Peyer's patch (tissue), 4 donors: ENCODE measurements at places on chromosomes 7 and 10. TPM values are rescaled to one million over a fixed set of nuclear protein-coding genes. Genes with fewer than 3 reads are reported as not detected.

The TMEM273 gene
- total RNA-seq = 16.2 TPM

The CYP2C19 gene
- total RNA-seq = 23.1 TPM

The CALHM1 gene
- total RNA-seq = not detected

The SH2D4B gene
- total RNA-seq = not detected

The CPXM2 gene
- 18.2 TPM for total RNA-seq

The HOXA2 gene
- 8.7 TPM for total RNA-seq

The SRRT gene
- 272 TPM for total RNA-seq

The TRPV5 gene
- not detected for total RNA-seq

The VPS37D gene
- total RNA-seq = 5.0 TPM

The ACTR3C gene
- 69.8 TPM for total RNA-seq

The EIF4EBP2 gene
- 89.8 TPM for total RNA-seq

The TAS2R4 gene
- total RNA-seq = not detected

The SLC29A4 gene
- 4.8 TPM for total RNA-seq

The PKD1L1 gene
- total RNA-seq = 0.47 TPM

The SLC16A9 gene
- 2.3 TPM for total RNA-seq

The STEAP1B gene
- not detected for total RNA-seq

The MSMB gene
- total RNA-seq = not detected

The IKZF1 gene
- total RNA-seq = 29.5 TPM

The PRKCQ gene
- total RNA-seq = 11.6 TPM

The CAMK2B gene
- 3.9 TPM for total RNA-seq

The TMEM196 gene
- not detected for total RNA-seq

The ABCB1 gene
- 394 TPM for total RNA-seq

The C10orf88 gene
- 5.6 TPM for total RNA-seq

The APBB1IP gene
- 3.3 TPM for total RNA-seq

The GBX1 gene
- total RNA-seq = not detected

The PON1 gene
- total RNA-seq = not detected

The NACAD gene
- total RNA-seq = 13.6 TPM

The LUC7L2 gene
- total RNA-seq = 182 TPM

The PDE1C gene
- 2.5 TPM for total RNA-seq

The CUBN gene
- total RNA-seq = 329 TPM

The PDE6C gene
- not detected for total RNA-seq

The C10orf62 gene
- not detected for total RNA-seq

The PRTFDC1 gene
- total RNA-seq = 19.2 TPM

The VKORC1L1 gene
- total RNA-seq = 8.8 TPM

The TUBAL3 gene
- total RNA-seq = 73.1 TPM

The TRUB1 gene
- 9.9 TPM for total RNA-seq

The CLRN3 gene
- total RNA-seq = 7.4 TPM

The PAPOLB gene
- total RNA-seq = not detected

The HOXA3 gene
- 6.7 TPM for total RNA-seq

The LLCFC1 gene
- not detected for total RNA-seq

The HERC4 gene
- 49.5 TPM for total RNA-seq

The POR gene
- 67.7 TPM for total RNA-seq

The SOSTDC1 gene
- total RNA-seq = 2.3 TPM

The ARHGEF35 gene
- 18.0 TPM for total RNA-seq

The PTN gene
- total RNA-seq = 6.7 TPM

The PLA2G12B gene
- 94.6 TPM for total RNA-seq

The DNAJC12 gene
- total RNA-seq = 1.8 TPM

The NRBF2 gene
- total RNA-seq = 15.2 TPM

The COL1A2 gene
- 404 TPM for total RNA-seq

The EN2 gene
- not detected for total RNA-seq

The MYH16 gene
- total RNA-seq = not detected
